ENCODE measurements at places on chromosomes 4 and X.

DNA sequence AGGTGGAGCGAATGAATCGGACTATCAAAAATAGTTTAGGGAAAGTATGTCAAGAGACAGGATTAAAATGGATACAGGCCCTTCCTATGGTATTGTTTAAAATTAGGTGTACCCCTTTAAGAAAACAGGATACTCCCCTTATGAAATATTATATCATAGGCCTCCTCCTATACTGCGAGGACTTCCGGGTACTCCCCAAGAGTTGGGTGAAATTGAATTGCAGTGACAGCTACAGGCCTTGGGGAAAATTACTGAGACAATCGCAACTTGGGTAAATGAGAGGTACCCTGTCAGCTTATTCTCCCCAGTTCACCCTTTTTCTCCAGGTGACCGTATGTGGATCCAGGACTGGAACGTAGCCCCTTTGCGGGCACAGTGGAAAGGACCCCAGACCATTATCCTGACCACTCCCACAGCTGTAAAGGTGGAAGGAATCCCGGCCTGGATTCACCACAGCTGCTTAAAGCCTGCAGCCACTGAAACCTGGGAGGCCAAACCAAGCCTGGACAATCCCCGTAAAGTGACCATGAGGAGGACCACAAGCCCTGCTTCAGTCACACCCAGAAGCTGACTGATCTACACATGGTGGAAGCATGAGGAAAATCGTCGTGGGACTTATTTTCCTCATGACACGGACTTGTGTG, 1138.1 kb downstream of the ARAP2 start:
- peak; percentile 87 for DNase-seq

GRCh38 chrX:52078131-52078530, 9.1 kb upstream of the MAGED4B start:
- DNase-seq, result no peak

- no peak for DNase-seq
Measured at GRCh38 chrX:15404401-15405096, 20.3 kb upstream of the VEGFD start.

- no peak for DNase-seq
Measured at GRCh38 chr4:101306225-101306624, 41.1 kb downstream of the PPP3CA start.

- DNase-seq, result no peak
Measured at GRCh38 chrX:150005027-150005426, 66.7 kb upstream of the EOLA2 start.

DNA sequence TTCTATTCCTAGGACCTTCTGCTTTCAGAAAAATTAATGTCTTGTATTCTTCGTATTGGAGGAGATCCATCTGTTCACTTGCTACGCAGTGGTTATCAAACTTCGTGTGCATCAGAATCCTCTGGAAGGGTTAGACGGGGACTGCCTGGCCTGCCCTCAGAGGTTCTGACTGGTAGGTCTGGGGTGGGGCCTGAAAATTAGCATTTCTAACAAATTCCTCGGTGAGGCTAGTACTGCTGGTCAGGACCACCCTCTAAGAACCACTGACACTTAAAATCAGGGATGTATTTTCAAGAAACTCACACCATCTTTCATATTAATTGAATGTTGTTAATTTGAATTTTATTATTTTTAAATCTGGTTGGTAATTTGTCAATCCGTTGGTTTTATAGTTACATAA, 63.0 kb downstream of the MAPK10 start:
- DNase-seq, result no peak

GRCh38 chrX:5080791-5081190, 1147.9 kb downstream of the NLGN4X start:
- DNase-seq, result no peak

Data from NCI-H187 (cell line).